Stimulated activated CD8-positive, alpha-beta memory T cell treated with anti-CD3 and anti-CD28 coated beads, Interleukin-4, amount 100 ng/mL, for 48 hours (primary cell): ENCODE measurements at places on chromosomes 12 and 14.

GRCh38 chr12:71455028-71455737 lies 15.6 kb downstream of the LGR5 start:
- no peak for DNase-seq

GRCh38 chr12:106760184-106760531 lies 14.3 kb upstream of the RIC8B start:
- DNase-seq: no peak

DNA sequence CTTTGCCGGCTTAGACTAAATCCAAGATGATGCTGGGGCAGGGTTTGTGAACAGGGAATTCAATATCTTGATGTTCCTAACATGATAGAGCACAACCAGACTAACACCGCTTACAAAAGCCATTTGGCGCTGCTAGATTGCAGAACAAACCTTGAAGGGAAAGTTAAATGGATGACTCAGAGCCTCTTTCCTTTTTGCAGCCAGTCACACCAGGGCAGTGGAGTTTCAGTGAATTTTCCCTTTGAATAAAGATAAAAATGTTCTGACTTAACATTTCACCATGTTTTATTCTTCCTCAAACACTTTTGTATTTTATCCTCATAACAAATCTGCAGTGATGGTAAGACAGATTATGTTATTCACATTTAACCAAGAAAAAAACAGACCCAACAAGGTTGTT lies 47.3 kb downstream of the PDE6H start:
- DNase-seq: no peak

DNA sequence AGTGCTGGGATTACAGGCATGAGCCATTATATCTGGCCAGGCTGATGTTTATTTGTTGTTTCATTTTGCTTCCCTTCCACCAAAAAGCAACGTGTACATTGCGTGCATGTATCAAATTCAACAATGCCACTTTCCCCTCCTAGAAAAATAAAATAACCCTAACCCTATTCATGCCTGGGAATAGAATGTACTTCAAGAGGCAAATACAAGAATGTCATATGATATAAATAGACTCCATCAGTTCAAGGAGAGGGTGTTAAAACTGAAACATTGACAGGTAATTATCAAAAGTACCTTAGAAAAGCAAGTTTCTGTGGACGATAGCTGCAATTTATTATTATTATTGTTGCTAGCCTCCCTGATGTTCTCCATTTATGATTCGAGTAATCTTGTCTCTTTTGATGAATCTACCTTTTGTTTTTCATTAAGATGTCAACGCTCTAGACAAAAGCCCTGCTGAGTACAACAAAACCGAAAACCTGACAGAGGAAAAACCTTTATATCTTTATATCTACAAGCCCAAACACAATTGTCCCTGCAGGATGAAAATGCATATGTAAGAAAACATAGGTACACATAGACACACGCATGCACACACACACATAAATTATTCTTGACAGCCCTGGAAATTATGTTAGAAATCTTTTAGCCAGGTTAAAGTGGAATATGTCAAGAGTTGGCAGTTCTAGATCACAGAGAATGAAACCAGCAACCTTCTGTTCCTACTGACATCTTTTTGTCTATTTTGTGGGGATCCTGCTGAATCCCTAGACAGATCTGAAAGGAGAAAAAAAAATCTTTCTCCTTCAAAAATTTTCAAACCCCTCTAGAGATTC lies 98.9 kb downstream of the BTG1 start:
- no peak for DNase-seq

DNA sequence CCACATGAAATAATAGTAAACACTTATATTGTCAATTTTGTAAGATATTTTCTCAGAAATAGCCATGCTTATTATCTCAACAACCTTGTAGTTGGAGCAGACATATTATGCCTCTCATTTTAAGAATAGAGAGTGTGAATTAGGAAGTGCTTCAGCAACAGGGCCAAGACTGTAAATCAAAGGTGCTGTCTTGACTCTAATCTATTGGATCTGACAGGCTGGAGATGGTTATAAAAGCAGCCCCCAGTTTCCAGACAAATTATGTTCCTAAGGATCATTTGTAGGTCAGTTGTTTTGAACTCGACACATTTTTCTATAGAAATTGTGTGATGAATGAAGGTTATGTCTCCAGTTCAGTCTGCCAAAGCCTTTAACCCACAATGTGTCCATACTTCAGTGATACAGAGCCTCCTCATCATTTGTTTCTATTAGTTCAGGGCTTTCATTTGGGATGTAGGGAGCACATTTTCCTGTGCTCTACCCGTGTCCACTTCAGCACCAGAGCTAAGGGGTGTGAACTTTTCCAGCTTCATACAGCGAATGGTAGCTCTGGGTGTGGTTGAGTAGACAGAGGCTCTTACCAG lies 284.8 kb upstream of the FBXO33 start:
- no peak for DNase-seq

GRCh38 chr14:35897616-35898111 lies 71.5 kb downstream of the BRMS1L start:
- DNase-seq: no peak

DNA sequence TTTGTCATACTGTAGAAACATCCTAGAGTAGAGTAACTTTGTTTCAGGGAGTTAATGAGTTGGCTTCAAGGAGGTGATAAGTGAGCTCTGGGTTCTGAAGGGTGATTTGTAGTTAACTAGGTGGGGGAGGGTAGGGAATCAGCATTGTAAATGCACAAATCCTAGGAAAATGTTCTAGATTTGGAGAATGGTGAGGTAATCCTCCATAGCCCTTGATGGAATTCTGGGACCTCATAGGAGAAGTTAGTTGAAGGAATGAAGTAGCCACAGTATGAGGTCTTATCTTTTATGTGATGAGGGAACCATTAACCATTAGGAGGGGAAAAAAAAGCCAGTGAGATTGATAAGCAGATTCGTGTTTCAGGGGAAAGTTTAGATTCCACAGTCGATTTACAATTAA lies 8.0 kb downstream of the CNOT2 start:
- no peak for DNase-seq

GRCh38 chr14:94408546-94409095 lies 20.2 kb upstream of the SERPINA1 start:
- no peak for DNase-seq

DNA sequence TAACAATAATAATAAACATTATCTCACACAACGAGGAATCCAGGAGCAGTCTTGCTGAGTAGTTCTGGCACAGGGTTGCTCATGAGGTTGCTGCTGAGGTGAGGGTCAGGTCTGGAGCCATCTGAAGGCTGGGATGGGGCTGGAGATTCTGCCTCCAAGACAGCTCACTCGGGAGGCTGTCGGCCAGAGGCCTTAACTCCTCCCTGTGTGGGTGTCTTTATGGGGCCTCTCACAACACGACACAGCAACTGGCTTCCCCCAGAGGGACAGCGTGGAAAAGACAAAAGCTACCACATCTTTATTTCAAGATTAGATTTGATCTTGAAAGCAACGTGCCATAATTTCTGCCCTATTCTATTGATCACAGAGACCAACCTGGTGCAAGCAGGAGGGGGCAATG lies 7.2 kb upstream of the CD4 start:
- no peak for DNase-seq

DNA sequence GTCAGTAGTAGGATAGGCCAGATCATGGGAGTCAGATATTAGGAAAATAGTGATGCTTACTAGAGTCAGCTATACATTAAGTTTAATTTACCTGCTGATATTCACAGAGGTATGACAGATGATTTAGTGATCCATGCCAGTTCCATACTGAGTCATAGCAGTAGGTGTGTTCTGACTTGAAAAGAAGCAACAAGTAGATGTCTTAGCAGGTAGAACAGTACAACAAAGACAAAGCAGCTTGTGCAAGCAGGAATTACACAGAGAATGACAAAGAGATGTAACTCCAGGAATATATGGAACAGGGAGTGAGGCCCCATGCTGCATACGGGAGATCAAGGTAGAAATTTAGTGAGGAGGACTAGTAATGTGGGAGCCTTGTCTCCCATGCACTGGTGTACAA lies 556.9 kb downstream of the SLC16A7 start:
- DNase-seq: no peak

DNA sequence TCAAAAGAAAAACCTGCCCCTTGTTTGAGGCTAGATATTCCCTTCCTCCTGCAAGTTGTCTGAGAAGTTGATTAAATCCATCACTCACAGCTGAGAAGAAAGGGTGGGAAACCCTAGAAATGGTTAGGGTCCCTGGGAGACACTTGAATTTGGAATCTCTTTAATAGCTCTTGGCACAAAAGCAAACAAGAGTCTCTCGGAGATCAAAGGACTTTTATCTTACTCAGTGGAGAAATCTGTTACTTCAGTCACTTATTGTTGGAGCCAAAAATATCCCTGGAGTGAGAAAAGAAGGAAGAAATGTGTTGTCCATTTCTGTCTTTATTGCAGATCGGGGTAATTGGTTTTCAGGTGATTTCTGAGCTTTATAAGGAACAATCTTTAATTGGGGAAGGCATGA lies 47.0 kb downstream of the TMEM132C start:
- no peak for DNase-seq

DNA sequence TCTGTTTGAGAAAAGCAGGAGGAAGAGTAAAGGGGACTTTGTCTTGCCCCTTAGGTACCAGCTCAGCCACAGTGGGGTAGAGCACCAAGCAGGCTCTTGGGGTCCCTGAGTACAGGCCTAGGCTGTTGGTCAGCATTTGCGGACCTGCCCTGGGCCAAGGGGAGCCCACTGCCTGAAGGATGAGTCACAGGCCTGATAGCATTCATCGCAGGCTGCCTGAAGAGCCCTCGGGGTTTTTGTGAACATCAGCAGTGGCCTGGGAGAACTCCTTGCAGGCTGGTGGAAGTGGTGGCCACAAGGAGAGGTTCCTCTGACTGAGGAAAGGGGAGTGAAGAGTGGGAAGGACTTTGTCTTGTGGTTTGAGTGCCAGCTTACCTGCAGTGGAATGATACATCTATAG lies 25.0 kb upstream of the P2RX7 start:
- no peak for DNase-seq

- no peak for DNase-seq
Observed at GRCh38 chr12:131276501-131277185, 322.9 kb downstream of the ADGRD1 start.

DNA sequence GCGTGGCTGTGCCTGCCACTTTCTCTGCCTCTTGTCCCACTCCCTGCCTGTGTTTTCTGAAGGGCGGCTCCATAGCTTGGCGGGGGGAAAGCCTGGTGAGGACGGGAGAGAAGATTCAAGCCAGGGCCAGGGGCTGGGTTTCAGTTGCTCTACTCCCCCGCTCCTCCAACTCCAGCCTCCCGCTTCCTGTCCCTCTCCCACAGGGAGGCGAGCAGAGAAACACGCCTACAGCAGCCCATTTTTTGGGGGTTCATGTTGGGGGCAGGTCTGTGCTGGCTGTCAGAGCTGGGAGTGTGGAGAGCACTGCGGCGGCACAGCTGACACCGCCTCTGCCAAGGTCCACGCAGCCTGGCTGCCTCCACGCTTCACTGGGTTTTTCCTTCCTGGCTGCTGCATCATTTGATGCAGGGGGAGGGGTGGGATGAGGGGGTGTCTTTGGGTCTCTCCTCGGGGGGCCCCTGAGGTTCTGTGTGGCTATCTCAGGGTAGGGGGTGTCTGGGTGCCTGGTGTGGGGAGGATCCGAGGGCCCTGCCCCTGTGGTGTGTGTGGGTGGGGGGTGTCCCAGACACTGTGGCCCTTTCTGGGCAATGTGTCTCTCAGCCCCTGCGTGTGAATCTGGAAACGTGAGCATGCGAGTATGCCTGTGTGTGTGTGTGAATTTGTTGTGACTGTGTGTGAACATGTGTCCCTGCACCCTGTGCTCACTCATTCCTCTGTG lies 10.7 kb upstream of the KRT80 start:
- DNase-seq: no peak

GRCh38 chr14:68282479-68283377 lies 463.1 kb downstream of the RAD51B start:
- DNase-seq: peak; percentile 30

DNA sequence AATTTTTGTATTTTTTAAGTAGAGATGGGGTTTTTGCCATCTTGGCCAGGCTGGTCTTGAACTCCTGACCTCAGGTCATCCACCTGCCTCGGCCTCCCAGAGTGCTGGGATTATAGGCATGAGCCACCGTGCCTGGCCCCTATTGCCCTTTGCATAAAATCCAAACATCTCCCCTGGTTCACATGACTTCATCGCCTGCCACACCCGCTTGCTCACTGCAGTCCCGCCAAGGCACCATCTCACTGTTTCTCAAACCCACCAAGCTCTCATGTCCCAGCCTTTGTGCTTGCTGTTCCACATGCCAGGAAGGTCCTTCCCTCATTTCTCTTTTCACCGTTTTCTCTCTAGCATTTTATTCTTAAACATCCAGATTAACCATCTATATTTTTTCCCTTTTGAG lies 9.7 kb downstream of the RHOF start:
- no peak for DNase-seq

GRCh38 chr12:68236421-68237059 lies 10.9 kb upstream of the IL26 start:
- DNase-seq: no peak

- DNase-seq: no peak
Observed at GRCh38 chr12:130574402-130574801, 141.7 kb downstream of the RIMBP2 start.

DNA sequence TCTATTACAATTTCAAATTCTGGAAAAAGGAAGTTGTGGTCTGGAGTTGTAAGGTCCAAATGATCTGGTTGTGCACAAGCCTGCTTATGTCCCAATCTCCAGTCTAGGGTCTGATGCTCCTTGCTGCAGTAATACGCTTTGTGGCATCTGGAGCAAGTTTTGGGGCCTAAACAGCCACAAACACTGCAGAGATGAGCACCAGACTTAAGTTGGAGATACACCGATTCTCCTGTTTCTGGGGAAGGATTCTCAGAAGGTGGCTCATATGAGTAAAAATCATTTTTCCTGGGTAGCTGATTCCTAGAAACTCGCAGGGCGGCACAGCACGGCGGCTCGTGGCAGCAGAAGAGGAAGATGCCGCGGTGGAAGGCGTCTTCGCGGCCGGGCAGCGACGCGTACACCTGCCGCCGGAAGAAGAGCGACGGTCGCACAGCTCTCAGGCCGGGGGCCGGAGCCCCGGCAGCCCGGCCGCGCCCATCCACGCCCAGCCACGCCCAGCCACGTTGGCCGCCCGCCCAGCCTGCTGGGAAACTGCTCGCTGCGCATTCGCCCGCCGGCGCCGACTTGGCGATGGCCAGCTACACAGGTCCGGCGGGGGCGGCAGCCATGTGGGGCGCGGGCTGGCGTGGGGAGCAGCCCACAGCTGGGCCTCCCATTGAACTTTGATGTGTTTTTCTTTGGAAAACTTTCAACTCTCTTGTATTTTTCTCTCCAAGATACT lies 129.0 kb downstream of the ASCL4 start:
- peak; percentile 84 for DNase-seq

DNA sequence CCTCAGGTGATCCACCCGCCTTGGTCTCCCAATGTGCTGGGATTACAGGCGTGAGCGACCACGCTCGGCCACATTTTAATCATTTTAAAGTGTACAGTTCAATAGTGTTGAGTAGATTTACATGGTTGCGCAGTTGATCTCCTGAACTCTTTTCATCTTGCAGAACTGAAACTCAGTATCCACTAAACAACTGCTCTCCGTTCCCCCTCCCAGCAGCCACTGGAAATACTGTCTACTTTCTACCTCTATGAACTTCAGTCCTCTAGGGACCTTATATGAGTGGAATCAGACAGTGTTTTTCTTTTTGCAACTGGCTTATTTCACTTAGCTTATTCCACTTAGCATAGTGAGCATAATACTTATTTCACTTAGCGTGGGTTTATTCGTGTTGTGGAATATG lies 53.7 kb downstream of the KCTD10 start:
- DNase-seq: no peak
